ENCODE measurements at places on chromosomes 12 and 14. TPM values are rescaled to one million over a fixed set of nuclear protein-coding genes. Genes with fewer than 3 reads are reported as not detected.

SCFD1 gene
- 30.2 TPM for total RNA-seq

CNPY2 gene
- 40.2 TPM for total RNA-seq

CCDC175 gene
- total RNA-seq = not detected

CLEC4A gene
- not detected for total RNA-seq

TRIP11 gene
- total RNA-seq = 54.8 TPM

CCDC184 gene
- total RNA-seq = 0.69 TPM

CDKN1B gene
- total RNA-seq = 38.3 TPM

EIF2S3B gene
- total RNA-seq = 0.24 TPM

All from psoas muscle (tissue), 8 donors.